ENCODE measurements at places on chromosomes 4 and X.

DNA sequence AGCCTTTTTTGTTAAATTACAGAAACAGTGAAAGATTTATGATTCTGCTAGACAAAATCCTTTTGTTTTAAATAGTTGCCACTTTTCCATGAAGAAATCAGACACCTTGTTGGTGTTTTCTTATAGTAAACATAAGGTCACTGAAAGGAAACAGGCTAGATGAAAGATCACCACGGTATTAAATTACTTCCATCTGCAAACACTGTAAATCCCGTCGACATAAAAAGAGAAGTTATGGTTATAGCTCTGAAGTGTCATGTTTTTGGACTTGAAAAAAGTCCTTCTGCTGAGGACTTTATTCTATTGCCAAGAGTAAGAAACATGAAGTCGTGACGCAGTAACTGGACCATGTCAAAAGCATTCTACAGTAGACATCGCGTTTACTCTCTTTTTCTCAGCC is 567.6 kb upstream of the SLIT2 start:
- no peak for DNase-seq

- DNase-seq, result no peak
These were observed 110.4 kb downstream of the SLIT2 start for GRCh38 chr4:20362148-20362547.

- no peak for DNase-seq
These were observed 22.8 kb downstream of the CTBP1 start for GRCh38 chr4:1226144-1226481.

DNA sequence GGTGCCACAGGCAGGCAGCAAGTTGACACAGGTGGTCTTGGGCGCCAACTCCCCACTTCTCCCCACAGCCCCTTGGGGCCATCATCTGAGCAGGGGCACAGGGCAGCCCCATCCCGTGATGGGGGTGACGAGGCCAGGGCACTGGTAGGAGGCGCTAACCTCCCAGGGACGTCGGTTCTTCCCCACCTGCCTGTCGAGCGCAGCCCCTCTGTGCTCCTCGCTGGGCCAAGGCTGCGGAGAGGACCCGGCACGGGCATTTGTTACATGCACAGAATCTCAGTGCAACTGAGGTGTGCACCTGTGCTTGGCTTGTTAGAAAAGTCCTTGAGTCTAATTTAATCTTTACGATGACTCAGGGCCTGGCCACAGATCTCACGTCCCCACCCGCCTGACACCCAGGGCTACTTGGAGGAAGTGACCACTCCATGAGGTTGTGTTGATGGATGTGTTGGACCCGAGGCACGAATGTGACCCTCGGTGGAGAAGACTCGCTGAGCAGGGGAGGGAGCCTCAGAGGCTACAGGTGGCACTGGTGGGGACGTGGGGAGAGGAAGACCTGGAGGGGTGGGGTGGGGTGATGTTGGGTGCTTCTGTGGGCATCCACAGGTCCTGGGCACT is 3.1 kb upstream of the SH3TC1 start:
- no peak for DNase-seq

DNA sequence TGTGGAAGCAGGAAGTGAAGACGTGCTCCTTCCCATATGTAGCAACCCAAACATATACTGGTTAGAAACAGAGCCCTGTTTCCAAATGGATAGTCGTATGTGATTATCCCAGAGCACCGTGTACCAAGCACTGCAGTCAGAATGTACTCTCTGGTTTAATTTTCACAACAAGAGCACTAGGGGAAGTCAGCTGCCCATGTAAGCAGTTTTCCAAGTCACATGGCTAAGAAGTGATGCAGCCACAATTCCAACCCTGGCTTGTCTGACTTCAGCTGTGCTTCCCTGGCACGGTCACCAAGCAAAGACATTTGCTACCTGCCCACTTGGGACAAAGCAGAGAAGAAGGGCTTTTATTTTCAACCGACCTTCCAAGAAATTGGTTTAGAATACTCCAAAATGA is 28.2 kb upstream of the CEP135 start:
- DNase-seq, result no peak

DNA sequence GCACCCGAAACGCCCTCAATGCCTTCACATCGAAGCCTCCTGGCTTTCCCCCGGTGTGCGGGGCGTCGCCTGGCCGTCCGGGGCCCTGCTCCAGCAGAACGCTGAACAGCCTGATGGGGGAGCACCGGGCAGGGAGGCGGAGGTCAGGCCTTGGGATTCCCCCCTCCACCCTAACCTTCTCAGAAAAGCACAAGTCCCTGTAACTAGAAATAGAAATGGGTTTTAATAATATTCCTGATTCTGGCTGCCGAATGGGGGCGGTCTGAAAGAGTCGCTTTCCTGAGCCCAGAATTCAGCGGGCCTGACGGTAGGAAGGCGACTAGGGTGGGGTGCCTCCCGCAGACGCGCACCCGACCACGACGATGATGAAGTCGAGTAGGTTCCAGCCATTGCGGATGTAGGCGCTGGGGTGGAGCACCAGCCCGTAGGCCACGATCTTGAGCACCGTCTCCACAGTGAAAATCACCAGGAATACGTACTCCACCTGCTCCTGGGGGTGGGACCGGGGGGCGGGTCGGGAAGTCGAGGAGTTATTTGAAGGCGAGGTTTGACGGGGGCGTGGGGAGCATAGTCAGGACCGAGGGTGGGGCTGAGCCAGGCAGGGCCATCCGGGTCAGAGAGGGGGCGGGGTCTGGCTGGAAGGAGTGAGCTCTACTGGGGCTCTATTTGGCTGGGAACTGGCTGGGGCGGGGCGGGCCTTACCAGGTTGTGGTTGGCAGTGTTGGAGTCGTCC is 2.5 kb downstream of the CACNA1F start:
- no peak for DNase-seq

- no peak for DNase-seq
These were observed 66.7 kb upstream of the PGRMC2 start for GRCh38 chr4:128354205-128354821.

DNA sequence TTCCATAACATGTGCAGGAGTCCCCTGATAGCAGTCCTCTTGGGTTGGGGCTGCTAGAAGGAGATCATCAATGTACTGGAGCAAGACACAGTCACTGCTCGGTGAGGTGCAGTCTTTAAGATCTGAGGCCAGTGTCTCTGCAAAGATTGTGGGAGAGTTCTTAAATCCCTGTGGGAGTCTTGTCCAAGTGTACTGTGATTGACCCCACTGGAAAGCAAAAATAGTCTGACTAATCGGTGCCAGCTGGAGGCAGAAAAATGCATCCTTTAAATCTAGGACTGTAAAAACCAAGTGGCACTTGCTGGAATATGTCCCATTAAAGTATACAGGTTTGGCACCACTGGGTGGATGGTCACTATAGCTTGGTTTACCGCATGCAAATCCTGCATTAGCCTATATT is 31.1 kb downstream of the SULT1E1 start:
- no peak for DNase-seq

DNA sequence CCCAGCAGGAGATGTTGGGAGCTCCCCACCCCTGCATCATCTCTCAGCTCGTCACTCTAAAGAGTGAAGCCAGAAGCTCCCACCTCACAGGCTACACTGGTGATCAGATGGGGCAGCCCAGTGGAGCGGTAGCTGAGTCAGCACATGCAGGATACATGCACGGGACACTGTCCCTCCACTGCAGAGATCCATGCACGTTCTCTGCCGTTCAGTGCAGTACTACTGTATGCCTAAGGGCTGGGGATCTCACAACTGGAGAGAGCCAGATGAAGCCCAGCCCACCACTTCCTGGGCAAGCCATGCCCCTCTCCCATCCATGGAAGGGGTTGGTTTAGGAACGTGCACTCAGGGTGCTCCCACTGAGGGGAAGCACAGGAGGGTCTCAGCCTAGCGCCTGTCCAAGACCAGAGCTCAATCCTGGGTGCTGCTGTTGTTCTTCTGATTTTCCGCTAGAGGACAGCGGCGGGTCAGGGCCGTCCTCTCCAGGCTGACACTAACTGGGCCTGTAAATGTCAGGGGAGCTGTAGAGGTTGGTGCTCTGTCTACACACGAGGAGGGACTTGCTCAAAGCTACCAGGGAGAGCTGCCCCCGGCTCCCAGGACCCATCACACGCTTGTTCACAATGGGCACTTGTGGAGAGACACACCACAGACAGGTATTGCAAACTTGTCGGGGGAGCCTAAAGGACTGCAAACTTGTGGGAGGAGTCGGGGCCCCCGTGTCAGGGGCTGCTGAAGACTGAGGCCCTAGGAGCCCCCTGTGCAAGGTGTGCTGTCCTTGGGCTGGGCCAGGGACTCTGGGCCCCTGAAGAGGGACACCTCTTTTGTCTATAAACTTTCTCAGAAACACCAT is 18.2 kb upstream of the ABLIM2 start:
- peak; percentile 29 for DNase-seq

DNA sequence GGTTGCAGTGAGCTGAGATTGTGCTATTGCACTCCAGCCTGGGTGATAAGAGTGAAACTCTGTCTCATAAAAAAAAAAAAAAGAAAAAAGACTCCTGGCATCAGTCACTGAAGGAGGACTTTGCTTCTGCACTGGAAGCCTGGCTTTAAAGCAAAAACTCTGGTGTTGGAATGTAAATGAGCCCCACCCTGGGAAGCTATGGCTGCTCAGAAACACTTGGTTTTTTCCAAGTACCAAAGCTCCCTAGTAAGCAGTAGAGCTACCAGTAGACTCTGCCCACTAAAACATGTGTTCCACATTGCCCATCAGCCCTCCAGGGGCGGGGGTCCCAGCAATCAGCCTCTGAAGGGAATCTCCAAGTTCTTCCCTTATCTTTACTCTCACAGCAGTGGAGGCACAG is 154.4 kb downstream of the SHROOM3 start:
- DNase-seq, result no peak

DNA sequence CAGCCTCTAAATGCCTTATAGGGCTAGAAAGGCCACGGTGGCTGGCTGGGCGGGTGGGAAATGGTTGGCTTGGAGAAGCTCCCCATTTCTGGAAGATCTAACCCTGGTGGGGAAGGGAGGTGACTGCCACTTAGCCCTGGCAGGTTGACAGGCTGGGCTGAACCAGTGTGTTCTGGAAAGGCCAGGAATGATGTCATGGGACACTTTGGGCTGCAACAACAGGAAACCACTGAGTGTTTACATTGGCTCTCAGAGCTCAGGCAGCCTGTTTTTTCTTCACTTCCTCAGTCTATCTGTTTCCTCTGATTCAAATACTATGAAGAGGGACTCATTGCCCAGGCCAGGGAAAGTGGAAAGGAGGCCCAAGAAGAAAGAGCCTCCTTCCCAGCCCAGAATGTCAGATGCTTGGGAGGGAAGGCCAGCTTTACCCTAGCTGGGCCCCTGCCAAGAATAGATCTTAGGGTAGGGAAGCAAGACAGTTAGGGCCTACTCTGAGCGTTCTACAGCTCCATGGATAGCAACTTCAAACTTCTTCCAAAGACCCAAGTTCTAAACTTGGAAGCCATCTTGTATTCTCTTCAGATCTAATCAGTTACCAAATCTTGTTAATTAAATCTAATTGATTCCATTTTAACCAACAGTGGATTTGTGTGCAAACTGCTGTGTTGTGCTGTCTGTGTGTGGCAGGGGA is 65.8 kb upstream of the MSN start:
- no peak for DNase-seq

DNA sequence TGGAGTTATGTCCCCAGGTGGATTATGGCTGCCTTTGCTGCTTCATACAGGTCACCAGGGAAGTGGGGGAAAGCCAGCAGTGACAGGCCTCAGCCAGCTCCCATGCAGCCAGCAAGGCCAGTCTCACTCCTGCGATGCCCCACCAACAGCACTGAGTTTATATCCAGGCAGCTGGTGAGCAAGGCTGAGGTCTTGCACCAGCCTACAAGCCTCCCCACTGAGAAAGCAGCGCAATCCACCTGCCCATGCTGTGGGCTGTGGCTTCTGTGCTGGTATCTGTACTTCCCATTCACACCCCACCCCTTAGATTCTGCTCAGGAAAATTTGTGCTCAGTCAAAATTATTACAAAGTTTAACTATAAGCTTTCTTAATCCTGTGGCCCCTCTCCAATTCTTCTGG is 153.5 kb downstream of the HHIP start:
- DNase-seq, result no peak

DNA sequence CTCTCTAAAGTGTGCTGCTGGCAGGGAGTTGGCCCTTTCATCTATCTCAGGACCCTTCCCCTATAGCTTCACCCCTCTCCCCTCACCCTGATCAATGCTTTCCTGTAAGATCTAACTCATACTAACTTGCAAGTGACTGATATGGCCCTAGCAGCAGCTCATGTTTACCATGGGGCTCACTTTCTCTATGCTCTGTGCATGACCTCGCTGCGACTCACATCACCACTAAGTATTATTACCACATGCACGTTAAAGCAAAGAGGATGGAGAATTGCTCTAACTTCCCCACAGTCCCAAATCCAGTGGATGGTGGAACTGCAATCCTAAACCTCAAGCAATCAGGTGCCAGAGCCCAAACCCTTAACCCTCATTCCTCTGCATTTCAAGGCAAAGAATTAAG is 626.6 kb downstream of the MID1IP1 start:
- no peak for DNase-seq

DNA sequence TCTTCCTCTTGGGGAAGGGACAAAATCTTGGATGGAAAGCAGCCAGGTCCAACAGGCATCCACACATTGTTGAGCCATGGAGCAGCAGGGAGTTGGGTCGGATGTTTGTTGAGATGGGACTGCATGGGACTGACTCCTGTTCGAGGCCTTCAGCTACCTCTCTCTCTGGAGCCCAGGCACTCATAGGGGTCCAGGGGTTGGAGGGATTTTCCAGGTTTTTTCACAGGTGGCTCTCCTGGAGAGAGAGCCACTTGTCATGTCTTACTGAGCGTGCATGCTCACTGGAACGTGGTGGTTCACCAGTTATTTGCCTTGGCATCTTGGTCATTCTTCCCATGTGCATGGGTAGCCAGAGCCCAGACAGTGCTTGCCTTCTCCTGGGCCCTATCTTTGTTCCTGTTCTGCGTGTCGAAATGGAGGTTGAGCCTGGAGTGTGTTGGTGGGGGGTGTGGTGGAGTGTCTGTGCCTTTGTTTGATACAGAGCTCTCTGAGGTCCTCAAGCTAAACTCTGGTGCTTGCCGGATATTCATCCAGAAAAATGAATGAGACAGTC is 60.6 kb downstream of the NBDY start:
- DNase-seq, result no peak

GRCh38 chr4:152585023-152585441 is 49.1 kb upstream of the FBXW7 start:
- no peak for DNase-seq

GRCh38 chrX:131728295-131729145 is 184.6 kb downstream of the OR13H1 start:
- peak; percentile 94 for DNase-seq

- DNase-seq, result no peak
These were observed 1622.1 kb downstream of the STIM2 start for GRCh38 chr4:28482580-28483270.

DNA sequence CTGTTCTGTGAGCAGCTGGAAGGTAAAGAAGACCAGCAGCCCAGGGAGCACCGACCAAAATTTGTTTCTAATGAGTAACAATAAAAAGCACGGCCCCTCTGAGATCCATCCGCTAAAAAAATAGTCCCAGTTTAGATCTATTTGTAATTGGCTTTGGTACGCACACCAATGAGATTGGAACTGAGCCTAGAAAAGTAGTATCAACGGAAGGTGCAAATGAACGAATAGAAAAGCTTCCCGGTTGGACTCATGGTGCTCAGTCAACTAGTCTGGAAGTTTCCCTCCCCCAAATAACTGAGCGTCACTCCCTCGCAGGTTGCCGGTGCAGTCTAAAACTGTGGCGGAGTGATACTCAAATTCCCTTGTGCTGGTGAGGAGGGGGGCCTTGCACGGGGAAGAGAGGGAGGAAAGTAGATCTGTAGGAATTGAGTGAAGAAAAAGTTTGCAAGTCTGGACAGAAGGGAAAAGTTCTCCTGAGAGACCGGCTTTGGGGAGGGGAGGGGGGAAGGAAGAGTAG is at the start of gene COL4A5:
Gene COL4A5 (plus strand): TSS at position 413 of the 517 bp plus-strand sequence. CDS start 288 bp downstream, outside the sequence.
- peak; percentile 73 for DNase-seq

GRCh38 chr4:77358315-77358928 is 201.4 kb downstream of the CCNG2 start:
- DNase-seq, result peak; percentile 42

All from NCI-H1417 (cell line).